CD4-positive, alpha-beta memory T cell (primary cell): ENCODE measurements at places on chromosomes 6 and 20. TPM values are rescaled to one million over a fixed set of nuclear protein-coding genes. Genes with fewer than 3 reads are reported as not detected.

Gene LRP11
- 3.6 TPM for total RNA-seq

- DNase-seq: no peak
- H3K36me3 ChIP-seq: no peaks in the 10 kb centered on the region
- no peak overlapping the region for H3K4me3 ChIP-seq
- no peaks in the 10 kb centered on the region for H3K4me1 ChIP-seq
Observed at GRCh38 chr6:26149240-26149639, 62.0 kb downstream of the HFE start.

DNA sequence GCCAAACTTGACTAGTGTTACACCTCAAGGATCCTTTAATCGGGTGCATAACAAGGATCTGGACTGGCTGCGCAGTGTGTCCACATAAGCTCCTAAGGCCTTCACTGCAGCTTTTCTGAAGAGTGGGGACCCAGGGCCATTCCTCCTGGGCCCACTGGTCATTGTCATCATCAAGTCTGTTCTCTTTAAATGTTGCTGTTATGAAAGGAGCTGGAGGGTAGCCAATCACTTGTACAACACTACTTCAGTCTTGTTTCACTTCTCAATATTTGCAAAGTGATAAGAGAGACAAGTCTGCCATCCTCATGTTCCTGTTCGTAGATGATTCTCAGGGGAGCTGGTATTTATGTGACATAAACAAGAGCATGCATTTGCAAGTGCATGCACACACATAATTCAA lies 149.8 kb downstream of the SYNDIG1 start:
- H3K36me3 ChIP-seq: no peaks in the 10 kb centered on the region
- DNase-seq: no peak
- H3K4me3 ChIP-seq: no peak overlapping the region
- H3K27ac ChIP-seq: no peak overlapping the region
- no peaks in the 10 kb centered on the region for H3K4me1 ChIP-seq

Gene PPP1R14C
- not detected for total RNA-seq

Gene TCP1
- total RNA-seq: 162 TPM

- peaks cover 33% of the 10 kb centered on the region for H3K4me1 ChIP-seq
- no peak overlapping the region for H3K27ac ChIP-seq
- no peaks in the 10 kb centered on the region for H3K27me3 ChIP-seq
- no peaks in the 10 kb centered on the region for H3K36me3 ChIP-seq
- H3K4me3 ChIP-seq: no peak overlapping the region
Observed at GRCh38 chr20:63694584-63695423, 1.6 kb upstream of the TNFRSF6B start.

Gene SMAP1
- total RNA-seq: 25.5 TPM

GRCh38 chr6:105744815-105745214 lies 341.3 kb upstream of the PRDM1 start:
- DNase-seq: no peak
- H3K27ac ChIP-seq: no peak overlapping the region
- no peaks in the 10 kb centered on the region for H3K4me1 ChIP-seq
- no peaks in the 10 kb centered on the region for H3K27me3 ChIP-seq

GRCh38 chr6:23222724-23223123 lies 653.4 kb downstream of the HDGFL1 start:
- no peak overlapping the region for H3K27ac ChIP-seq
- H3K27me3 ChIP-seq: no peaks in the 10 kb centered on the region
- no peak overlapping the region for H3K4me3 ChIP-seq
- H3K4me1 ChIP-seq: no peaks in the 10 kb centered on the region

DNA sequence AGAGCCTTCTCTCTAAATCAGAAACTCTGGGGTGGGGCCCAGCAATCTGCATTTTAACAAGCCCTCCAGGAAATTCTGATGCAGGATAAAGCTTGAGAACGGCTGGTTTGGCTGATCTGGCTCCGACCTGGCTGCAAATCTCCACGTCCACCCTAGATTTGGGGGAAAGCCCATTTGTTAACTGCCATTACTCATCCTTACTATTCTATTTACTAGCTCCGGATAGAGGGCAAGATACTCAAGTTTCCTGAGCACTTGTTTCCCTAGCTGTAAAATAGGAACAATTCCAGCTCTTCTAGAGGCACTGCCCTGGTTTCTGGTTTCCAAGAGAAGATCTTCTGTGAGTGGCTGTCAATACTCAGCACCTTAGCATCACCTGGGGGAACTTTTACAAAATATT lies 44.4 kb downstream of the DAAM2 start:
- DNase-seq: no peak
- no peaks in the 10 kb centered on the region for H3K27me3 ChIP-seq
- H3K4me3 ChIP-seq: no peak overlapping the region
- no peaks in the 10 kb centered on the region for H3K36me3 ChIP-seq
- H3K27ac ChIP-seq: no peak overlapping the region
- no peaks in the 10 kb centered on the region for H3K4me1 ChIP-seq

Gene GLP1R
- total RNA-seq: not detected

DNA sequence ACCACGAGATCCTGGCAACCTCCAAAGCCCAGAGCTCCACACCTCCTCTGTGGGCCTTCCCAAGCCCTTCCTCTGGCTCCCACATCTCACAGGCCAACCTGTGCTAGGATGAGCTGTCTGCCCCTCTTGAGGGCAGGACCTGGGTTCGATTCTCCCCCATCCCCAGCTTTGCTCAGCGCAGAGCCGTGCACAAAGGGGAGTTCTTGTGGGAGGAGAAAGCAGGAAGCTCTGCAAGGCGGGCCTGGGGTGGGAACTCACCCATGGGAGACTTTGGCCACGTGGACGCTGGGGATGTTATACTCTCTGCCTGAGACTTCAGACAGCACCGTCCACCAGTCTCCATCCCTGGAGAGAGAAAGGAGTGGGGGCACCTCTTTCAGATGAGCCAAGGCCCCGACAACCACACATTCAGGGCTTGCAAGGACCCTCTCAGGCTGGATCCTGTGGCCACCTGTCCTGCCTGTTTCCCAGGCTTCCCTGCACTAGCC lies 12.7 kb downstream of the SLA2 start:
- no peaks in the 10 kb centered on the region for H3K27me3 ChIP-seq
- no peak overlapping the region for H3K27ac ChIP-seq
- H3K4me3 ChIP-seq: no peak overlapping the region
- no peak for DNase-seq
- H3K4me1 ChIP-seq: peaks cover 26% of the 10 kb centered on the region

Gene NHLRC1
- 1.1 TPM for total RNA-seq

Gene SLC17A4
- total RNA-seq: not detected

GRCh38 chr20:46311719-46312074 lies 3.4 kb upstream of the CDH22 start:
- H3K27ac ChIP-seq: no peak overlapping the region
- peaks cover 52% of the 10 kb centered on the region for H3K27me3 ChIP-seq
- H3K36me3 ChIP-seq: no peaks in the 10 kb centered on the region
- H3K4me3 ChIP-seq: no peak overlapping the region

DNA sequence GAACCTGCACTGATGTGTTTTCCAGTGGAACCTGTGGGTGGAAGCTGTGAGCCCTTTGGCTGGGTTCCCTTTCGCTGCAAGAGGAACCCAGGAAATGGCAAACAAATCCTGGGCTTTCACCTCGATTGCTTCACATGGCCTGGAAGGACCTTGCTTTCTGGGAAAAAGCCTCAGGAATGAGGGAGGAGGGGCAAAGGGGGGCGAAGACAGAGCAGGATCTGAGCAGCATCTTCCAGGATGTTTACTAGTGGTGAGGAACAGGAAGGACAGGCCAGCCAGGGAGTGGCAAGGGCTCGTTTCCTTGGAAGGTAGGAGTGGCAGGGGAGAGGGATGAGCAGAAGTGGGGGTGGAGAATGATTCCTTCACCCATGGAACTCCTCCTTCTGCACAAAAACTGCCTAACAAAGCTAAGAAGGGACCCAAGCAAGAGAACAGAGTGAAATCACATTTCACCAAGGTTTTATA lies 5.9 kb downstream of the SLC2A10 start:
- no peak overlapping the region for H3K4me3 ChIP-seq
- no peak for DNase-seq
- no peaks in the 10 kb centered on the region for H3K4me1 ChIP-seq
